ENCODE measurements at places on chromosomes 1 and 21.

DNA sequence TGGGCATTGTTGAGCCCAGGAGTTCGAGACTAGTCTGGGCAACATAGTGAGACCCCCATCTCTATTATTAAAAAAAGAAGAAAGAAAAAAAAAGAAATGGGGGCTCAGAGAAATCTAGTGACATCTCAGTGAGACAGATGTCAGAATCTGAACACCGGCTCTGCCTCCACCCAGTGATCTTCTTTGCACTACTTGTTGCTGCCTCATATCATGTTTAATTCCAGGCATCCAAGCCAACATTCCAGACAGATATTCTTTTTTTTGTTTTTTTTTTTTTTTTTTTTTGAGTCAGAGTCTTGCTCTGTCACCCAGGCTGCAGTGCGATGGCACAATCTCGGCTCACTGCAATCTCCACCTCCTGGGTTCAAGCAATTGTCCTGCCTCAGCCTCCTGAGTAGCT lies 5.0 kb upstream of the ARL8A start:
- no peak for DNase-seq

DNA sequence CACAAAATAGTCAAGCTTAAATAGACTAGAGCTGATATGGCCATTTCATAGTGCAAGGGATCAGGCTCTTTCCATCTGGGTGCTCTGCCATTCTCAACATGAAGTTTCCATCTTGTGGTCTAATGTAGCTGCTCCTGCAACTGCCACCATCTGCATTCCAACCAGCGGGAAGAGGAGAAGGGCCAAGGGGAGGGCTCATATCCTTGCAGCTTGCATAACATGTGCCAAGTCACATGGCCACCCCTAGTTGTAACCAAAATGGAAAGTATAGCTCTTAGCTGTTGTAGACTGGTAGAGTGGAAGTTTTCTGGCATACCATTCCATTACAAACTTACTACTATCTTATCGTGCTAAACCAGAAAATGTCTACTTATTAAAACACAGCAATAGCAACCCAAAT lies 38.9 kb upstream of the IVNS1ABP start:
- no peak for DNase-seq

DNA sequence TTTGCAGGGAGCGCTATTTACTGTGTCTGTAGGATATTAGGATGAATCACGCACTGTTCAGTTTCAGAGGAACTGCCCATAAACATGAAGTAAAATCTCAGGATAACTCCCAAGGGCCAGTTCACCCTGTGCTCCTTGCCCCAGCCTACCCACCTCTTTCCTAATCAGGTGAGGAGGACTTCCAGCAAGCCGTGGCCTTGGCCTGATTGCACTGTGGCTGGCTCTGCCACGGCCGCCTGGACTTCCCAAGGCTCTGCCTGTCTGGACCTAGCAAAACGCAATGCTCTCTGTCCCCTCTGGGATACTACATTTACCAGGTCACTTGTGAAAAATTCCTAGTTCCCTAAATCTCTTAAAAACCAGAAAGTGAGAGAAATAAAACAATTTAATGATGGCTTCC lies 7.4 kb upstream of the ASCL5 start:
- DNase-seq = no peak

DNA sequence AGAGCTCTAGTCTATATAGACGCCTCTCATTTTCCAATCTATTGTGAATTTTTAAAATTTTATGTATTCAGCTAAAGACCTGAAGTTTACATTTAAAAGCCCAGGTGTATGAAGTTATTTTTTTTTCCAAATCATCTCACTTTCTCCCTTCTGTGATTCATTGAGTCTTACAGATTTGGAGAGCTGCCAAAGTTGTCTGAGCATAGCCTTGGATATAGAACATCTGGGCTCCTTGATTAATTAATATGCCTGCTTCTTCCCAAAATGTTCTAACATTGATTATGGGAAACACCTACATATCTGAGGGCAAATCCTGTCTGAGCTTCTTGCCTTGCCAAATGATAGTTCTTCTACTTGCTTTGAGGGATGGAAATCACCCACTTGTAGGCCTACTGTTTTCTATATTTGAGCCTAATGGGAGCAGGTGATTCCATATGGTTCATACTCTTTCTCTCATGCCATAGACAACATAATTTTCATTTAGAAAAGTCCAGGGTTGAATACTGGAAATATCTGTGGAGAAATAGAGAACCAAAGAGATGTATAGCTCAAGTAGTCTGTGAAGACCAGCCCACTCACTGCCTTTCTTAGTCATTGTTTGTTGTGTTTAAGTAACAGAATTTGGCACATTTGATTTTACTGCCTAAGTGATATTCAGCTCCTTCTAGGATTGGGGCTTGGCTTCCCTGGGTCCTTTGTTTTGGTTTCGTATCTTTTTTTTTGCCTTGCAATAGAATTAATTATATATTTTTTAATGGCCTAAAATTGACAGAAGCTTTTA lies 46.2 kb downstream of the MACF1 start:
- DNase-seq = peak; percentile 72

DNA sequence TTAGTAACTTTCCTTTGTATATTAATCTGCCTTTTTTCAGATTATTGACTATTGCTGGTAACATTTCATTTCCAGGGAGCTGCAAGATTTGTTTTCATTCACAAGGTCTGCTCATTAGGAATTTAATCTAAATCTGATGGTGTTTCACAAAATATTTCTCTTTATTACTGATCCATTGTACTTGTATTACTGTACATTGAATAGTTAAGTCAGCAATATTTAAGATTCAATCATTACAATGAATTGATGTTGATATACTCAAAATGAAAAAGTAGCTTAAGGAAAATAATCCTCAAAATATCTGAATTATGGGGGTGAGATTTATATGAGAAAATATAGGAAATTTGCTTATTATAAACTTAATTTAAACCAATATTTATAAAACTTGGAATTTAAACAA lies 308.6 kb upstream of the PBX1 start:
- DNase-seq = no peak

DNA sequence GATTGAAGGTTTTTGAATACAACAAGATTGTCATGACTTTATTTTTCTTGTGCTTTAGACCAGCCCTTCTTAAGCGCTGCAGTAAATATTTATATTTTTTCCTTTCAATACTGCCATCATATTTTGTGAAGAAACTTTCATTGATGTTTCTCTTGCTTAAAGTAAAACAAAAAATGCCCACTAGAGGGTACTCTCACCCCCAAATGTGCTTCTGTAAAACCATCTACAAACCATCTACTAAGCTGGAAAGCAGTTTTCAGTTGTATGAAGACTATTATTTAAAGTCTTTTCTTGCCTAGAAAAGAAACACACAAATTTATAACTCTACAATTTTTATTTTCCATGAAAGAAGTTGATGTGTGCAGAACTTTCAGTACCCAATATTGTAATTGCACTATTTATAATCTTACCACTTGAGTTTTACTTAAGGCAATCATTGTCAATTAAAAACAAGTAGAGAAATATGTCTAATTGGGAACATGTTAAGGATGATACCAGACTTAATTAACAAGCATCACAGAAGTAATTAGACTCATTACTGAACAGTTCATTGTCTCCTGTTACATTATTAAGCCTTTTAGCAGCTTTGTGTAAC lies 10.7 kb downstream of the LEPR start:
- DNase-seq = peak; percentile 53

DNA sequence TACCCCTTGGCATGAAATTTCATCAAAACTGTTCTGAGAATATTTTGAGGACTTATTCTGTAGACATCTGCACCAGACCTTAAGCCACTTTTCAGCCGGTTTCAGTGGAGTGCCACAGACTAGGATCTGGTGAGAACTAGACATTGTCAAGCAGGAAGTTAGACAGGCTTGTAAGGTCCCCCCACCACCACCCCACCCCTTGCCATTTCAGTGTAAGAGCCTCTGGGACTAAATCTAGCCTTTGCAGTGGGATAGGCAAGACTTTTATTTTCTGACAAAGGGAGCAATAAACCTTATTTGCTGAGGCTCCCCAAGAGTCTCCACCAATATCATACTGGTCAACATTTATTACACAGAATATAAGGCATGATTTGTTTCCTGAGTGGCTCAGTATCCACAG lies 77.9 kb upstream of the EXO1 start:
- DNase-seq = no peak

- DNase-seq = no peak
Measured at GRCh38 chr1:202663131-202663530, 47.1 kb downstream of the SYT2 start.

DNA sequence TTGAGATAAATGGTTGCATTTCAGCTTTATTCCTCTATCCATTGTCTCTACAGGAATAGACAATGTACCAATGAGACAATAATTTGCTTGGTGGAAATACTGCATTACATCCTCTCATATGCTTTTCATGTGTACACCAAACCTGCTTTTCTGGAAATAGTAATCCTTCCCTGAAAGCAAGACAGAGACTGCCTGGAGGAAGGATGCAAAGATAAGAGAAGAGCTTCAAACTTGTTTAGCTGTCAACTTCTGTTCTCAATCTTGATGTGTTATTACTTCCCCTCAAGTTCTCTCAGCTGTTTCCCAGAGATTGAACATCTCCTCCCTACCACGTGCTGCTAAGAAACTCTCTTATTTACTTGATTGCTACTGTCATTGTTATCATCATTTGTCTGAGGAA lies 1125.4 kb upstream of the TMPRSS15 start:
- no peak for DNase-seq

- DNase-seq = no peak
Measured at GRCh38 chr1:46522184-46522968, 29.1 kb downstream of the KNCN start.

- DNase-seq = no peak
Measured at GRCh38 chr1:192869308-192869940, 60.6 kb downstream of the RGS2 start.

GRCh38 chr1:24727501-24728216 lies 17.6 kb upstream of the CLIC4 start:
- DNase-seq = peak; percentile 86

GRCh38 chr1:117670976-117671780 lies 65.3 kb downstream of the TENT5C start:
- no peak for DNase-seq

- DNase-seq = no peak
Measured at GRCh38 chr1:63955370-63956145, 181.7 kb downstream of the ROR1 start.

GRCh38 chr1:159469921-159470533 lies 30.5 kb downstream of the OR10J1 start:
- DNase-seq = peak; percentile 65

GRCh38 chr1:119873135-119874015 lies 22.9 kb downstream of the ADAM30 start:
- DNase-seq = peak; percentile 68

DNA sequence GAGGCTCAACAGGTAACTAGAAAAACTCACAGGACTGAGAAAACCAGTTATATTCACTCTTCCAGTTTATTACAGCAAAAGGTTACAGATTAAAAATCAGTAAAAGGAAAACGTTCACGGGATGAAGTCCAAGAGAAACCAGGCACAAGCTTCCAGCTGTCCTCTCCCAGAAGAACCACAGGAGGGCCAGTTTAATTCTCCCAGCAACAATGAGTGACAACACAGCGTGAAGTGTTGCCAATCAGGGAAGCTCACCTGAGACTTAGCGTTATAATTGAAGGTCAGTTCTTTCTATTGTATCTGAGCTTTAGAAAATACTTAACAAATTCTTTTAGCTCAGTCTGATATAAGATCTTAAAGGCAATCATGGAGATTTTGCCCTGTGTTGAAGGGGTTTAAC lies 65.2 kb upstream of the TNR start:
- DNase-seq = no peak

DNA sequence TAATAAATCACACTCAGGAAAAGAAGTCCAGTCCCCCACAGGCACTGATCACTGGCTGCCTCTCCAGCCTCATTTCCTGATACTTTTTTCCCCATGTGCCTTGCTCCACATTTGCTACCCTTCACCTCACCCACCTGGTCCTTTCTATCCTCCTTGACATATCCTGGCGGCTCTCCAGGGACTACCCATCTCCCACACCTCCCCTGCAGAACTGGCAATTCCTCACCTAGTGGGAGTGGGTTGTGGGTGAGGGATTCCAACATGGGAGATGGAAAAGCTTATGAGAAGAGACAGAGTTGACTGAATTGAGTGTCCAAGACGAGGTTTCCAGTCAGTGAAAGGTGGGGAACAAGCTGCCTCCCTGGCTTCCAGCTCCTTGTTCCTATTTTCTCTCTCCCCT lies 69.6 kb downstream of the FCRL5 start:
- DNase-seq = no peak

DNA sequence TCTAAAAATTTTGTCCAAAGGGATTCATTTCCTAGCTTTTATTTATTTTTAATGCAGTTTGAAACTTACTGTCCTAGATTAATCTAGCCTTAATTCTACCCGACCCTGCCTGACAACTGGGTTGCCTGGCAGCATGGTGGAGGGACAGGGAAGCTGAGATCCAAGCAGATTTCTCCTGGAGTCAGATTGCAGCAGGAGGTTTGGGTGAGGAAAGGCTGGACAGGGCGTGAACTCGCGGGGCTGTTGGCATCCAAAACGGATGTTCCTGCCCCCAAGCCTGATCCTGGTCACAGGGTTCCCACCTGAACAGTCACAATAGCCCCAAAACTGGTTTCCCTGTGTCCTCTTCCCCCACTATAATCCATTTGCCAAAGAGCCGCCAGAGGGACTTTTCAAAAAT lies 23.2 kb downstream of the TCEA3 start:
- no peak for DNase-seq
